GM10248 (cell line): ENCODE measurements at places on chromosomes 3 and 15.

DNA sequence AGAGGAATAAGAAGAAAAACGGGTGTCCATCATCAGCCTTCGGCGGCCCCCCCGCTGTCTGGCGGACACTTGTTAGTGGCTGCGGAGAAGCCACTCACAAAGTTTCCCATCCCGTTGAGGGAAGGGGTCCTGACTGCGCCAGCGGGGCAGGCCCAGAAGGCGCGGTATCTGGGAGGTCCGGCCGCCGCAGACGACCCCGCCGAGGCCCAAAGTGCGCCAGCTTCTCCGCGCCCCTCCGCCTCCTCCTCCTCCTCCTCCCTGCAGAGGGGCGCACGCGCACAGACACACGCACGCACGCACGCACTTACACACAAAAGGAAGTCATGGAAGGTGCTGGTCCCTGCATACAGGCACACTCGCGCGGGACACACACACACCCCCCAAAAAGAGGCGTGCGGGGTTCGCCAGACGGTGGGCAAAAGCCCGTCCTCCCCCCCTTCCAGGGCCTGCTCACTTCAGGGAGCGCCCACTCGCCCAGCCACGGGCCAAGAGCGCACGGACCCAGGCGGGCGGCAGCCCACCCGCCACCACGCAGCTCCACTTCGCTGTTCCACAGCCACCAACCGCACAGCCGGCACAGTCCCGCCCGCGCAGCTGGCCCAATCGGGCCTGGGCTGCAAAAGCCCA is 18.0 kb downstream of the ZNF148 start:
- peak; percentile 86 for DNase-seq

DNA sequence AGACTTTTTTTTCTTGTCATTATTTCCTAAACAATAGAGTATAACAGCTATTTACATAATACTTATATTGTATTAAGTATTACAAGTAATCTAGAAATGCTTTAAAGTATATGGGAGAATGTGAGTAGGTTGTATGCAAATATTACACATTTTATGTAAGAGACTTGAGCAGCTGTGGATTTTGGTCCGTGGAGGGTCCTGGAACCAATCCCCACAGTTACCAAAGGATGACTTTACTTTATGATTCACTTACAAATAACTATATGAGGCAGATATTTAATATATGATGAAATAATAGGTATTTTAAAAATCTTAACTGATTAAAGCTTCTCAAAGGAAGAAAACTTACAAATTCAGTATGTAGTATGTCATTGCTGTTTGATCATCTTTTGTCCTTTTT is 56.3 kb downstream of the PPP2R3A start:
- no peak for DNase-seq

- DNase-seq: no peak
Observed at GRCh38 chr3:26713091-26713490, 90.5 kb downstream of the LRRC3B start.

DNA sequence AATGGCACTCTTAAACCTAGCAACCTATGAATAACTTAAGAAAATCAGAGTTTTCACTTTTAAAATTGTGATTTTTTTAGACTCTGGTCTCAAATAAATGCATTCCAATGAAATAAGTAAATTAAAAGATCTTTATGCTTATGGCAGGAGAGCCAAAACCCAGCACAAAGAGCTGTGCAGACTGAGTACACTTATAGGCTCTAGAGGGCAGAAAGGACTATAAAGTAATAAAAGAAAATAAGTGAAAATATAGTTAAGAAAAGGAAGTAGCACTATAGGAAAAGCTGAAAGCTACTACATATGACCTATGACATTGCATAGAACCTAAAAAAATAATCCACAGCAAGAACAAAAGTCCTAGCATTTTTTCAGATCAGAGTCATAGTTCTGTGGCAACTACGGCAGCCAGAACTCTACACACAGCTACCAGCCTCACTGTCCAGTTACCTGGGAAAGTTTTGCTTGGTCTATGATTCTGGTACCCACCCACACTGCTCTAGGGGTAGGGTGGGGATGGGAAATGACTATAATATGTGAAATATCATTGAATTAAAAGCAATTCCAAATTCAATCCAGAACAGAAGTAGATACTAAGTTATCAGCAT is 30.5 kb downstream of the CLASP2 start:
- DNase-seq: no peak

GRCh38 chr3:70064194-70064779 is 64.8 kb downstream of the SAMMSON start:
- peak; percentile 18 for DNase-seq

DNA sequence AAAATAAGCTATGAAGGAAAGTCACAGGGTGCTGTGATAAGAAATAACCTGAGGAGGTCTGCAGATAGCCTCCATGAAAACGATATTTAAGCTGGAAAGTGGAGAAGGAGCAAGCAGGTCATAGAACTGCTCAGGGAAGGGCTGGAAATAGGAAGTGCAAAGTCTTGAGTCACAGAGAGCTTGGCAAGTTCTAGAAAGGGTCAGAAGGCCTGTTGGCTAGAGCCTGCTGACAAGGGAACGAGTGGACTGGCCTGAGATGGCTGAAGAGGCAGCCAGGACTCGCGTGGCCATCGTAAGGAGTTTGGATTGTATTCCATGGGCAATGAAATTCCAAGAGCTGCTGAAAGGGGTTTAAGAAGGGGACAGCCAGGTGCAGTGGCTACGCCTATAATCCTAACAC is 64.7 kb upstream of the IL12A start:
- DNase-seq: no peak

DNA sequence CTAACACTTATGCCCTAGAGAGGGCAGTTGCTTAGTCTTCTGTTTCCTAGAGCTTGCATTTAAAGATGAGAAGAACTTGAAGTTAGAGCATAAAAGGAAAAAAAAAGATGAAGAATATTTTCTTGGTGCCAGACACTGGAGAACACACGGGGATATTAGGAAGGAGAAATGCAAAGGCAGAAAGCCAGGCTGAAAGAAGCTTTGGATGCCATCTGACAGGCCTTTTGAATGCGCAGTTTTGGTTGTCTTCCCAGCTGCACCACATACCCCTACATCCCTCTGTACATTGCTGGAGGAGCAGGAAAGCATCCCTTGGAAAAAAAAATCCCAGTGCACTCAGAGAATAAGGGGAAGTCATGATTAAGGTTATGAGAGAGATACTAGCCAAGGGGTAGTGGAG is 378.9 kb downstream of the GAP43 start:
- DNase-seq: no peak

DNA sequence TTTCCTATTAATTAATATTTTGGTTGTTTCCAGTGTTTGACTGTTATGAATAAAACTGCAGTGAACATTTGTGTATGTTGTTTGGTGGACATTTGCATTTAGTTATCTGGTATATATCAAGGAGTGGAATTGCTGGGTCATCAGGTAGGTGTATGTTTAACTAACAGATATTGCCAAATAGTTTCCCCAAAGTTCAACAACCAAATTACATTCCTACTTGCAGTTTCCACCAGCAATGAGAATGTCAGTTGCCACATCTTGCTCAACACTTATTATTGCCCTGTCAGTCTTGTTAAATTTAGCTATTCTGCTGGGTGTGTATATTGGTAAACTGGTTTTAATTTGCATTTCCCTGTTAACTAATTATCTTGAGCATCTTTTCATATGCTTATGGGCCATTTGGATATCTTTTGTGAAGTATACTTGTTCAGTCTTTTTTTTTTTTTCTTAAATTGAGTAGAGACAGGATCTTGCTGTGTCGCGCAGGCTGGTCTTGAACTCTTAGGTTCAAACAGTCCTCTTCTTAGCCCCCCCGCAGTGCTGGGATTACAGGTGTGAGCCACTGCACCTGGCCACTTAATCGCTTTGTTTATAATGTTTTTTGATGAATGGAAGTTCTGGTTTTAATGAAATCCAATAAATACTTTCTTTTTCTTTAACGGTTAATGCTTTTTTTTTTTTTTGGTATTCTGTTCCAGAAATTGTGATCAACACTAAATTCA is 7.9 kb downstream of the FEM1B start:
- no peak for DNase-seq

DNA sequence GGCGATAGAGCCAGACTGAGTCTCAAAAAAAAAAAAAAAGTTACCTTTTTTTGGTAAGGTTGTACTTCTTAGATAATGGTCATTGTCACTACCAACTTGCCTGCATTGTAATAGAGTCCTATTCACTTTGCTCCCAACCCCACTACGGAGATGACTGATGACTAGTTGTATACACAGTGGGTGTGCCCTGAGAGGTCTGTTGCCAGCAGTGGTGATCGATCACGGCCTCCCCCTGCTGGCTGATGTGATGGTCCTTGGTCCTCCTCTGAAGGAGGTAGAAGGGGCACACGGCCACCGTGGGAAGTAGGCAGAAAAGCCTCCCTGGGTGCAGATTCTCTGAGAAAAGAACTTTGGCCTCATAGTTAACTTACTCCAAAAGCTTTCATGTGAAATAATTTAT is 10.7 kb downstream of the GCNT3 start:
- DNase-seq: peak; percentile 79

DNA sequence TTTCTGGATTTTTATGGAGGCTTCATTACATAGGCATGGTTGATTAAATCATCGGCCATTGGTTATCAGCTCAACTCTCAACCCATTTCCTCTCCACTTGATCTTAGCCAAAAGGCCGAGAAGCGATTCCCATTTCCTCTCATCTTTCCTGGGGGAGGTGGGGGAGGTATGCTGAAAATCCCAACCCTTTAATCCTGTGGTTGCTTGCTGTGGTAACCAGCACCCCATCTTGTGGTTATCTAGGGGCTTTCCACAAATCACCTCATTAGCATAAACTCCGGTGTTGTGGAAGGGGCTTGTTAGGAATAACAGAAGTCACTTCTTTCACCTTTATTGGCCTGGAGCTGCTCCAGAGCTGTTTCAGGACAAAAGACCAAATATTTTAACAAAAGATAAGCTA is 20.9 kb downstream of the PDE8A start:
- DNase-seq: no peak

DNA sequence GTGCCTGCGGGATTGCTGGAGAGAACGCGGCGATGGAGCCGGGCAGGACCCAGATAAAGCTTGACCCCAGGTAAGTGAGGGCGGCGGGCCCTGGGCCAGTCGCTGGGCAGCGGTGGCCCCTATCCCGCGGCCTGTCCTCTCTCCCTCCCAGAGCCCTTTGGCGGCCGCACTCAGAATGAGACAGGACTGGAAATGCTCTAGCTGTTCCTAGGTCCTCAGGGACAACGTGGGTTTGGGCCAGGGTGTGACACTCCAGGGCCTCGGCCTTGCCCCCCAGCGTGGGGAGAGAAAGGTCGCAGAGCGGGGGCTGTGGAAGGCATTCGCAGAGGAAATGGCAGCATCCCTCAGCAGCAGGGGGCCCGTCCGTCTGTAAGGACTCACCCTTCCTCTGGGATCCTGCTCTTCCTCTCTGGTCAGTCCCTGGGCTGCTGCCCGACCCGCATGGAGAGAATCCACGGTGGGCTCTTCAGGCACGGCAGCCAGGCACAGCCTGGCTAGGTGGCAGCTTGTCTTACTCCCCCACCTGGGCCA is 412 bp downstream of the SLC51A start:
- no peak for DNase-seq

DNA sequence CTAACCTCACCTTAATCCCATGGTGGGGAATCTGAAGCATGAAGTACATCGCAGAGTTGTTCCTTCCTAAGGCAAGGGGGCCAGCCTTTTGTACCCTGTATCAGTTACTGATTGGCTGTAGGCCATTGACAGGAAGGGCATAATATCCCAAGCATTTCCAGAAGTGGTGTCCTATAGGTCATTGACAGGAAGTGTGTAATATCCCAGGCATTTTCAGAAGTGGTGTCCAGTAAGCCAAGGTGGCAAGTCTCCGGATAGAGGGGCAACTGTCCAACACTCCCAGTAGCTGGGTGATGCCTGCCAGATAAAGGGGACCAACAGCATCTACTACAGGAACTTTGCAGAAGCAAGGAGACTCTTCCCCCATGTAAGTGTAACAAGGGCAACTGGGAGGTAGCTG is 52.1 kb upstream of the MYRIP start:
- DNase-seq: no peak

- no peak for DNase-seq
Observed at GRCh38 chr3:126962756-126963155, 20.2 kb upstream of the PLXNA1 start.

DNA sequence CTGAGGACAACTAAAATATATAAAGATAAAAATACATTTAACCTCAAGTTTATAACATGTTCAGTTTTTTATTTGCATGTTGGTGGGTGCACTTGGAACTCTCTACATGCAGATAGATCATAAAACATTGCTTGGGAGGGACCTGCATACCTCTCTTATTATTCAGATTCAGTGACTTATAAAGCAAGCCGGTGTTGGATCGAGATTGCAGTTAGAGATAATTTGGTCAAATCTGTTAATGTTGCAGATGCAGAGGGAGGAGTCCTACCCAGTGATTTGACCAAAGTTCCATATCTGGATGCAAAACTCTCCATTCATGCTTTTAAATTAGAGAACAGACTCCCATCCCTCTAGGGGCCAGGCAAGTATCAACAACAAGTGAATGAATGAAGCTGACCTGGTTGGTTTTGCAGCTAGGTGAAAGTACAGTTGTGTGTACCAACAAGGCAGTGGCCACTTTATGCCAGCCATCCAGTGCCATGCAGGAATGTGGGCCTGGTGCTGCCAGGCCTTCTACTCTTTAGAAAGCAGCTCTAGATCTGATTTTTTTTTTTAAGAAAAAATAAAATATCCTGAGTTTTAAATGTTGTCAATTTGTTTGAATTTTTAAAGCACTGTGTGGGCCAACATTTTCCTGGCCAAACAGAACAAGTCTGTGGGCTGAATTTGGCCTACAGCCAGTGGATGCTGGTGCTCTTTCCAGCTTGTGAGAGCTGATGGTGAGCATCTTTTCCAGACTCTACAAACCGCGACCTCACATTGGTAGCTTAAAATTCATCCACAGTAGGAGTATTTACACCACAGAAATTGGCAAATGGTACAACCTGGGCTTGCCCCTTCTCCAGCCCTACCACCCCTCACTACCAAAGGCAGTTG is 12.3 kb downstream of the CDIN1 start:
- no peak for DNase-seq

GRCh38 chr15:57387564-57388076 is 11.3 kb downstream of the CGNL1 start:
- no peak for DNase-seq

DNA sequence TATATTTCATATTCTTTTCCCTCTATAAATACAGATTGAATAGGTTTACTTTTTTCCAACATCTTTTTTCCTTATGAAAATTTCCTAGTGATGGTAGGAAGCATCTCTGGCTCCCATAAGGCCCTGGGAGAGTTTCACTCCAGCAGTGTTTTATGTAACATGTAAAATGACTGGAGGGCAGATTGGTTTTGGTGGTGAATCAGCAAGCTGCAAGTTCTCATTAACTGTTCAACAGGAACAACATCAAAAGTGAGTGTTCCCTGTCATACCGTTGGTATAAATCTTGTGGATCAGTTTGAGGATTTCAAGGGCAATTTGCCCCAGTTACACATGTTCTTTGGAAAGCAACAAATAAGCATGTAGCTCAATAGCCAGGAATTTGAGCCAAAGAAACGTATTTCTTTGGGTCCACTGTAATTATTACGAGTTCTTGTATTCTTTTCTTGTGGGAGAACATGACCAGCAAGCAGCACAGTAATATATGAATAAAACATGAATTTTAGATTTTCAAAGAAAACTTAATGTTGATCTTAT is 345.7 kb downstream of the SV2B start:
- DNase-seq: no peak
